Fibroblast of the conjunctiva (primary cell): ENCODE measurements at places on chromosomes 13 and 19.
A peak's percentile ranks its signal among the peaks of the same experiment; 100 is the strongest.

DNA sequence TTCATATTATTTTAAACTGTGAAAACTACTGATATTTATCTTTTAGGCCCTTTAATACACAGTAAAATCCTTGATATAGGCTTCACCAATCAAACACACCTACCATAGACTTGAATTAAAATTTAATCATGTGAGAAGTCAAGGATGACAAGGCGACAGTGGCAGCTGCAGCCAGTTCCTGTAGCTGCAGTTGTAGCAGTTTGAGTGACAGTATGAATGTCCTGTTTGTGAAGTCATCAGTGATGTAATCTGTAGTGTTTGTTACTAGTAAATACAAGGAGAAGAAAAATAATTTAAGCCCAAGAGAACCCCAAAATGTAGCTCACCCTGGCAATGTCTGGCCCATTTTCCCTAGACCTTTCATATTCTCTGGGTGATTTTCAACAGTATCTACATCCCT lies 897.0 kb downstream of the SLITRK6 start:
- no peak for DNase-seq

DNA sequence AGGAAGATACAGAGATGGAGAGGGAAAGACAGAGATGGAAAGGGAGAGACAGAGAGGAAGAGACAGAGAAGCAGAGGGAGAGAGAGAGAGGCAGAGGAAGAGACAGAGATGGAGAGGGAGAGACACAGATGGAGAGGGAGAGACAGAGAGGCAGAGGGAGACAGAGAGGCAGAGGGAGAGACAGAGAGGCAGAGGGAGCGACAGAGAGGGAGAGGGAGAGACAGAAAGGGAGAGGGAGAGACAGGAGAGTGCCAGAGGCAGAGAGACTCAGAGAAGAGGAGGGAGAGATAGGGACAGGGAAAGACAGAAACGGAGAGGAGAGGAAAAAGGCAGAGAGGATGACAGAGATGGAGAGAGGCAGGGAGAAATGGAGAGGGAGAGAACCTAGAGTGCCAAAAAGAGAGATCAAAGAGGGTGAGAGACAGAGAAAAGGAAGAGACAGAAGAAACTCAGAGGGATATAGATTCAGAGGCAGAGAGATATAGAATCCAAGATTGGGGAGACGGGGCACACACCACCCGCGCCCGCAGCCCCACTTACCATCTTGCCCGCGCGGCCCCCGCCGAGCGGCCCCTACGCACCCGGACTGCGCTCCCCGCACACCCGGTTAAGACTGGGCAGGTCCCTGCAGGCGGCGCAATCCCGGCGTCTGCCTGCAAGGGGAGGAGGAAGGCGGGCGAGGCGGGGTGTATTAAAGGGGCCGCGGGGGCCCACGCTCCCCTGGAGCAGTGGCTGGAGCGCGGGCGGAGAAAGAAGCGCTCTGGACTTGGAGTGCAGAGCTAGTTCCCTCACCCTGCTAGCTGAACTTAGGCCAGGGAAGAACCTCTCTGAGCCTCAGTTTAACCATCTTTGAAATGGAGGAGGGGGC lies 10.7 kb downstream of the TM6SF2 start:
- no peak for DNase-seq

DNA sequence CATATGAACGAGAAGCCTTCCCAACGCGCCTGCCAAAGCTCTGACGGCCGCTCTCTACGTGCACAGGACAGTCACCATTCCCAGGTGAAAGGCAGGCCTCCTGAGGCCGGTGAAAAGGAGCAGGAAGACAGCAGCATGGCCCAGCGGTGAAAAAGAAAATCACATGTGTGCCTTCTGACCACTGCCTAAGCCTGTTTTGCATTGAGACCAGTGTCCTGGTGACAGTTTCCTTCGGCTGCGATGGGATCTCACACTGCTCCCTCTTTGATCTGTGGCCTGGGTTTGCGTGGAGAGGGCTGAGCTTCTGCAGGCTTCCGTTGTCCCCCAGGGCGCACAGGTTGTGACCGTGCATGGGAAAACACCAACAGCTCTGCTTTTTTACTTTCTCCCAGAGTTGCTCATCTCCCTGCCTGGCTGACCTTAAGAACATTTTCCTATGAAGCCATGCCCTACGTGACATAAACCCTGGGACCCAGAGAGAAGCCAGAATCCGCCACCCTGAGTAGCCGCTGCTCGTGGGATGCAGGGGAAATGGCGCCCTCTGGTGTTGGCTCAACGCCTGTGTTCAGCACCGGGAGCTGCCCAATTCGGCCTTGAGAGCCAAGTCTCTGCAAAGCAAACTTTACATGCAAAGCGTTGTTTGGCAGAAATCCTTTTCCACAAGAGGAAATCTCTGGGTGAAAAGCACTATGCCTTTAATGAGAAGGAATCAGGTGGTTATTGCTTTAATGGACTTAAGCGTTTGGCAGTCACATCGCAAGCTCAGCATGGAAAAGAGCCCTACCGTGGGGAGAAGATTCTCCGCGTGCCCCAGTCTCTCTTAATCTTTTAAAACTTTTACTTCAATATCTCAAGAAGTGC lies 112.2 kb upstream of the GPR12 start:
- no peak for DNase-seq

DNA sequence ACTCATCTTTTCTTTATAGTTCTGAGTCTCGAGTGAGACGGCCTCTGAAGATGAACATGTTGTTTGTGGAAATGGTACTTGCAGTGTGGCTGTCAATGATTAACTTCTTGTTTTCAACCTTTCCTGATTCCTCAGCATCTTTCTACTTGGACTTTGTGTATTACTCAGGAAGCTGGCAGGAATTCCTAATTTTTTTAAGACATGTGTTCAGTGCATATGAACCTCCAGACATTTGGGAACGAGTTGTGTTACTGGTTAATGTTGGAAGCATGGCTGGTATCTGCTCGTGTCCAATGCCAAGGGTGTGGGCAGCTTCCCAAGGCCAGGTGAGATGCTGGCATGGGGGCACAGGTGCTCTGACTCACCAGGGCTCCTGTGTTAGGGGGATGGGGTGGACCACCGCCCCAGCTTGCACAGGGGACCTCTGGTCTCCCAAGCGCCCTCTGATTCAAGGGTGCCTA lies 61.1 kb upstream of the MCF2L start:
- no peak for DNase-seq

- DNase-seq, result no peak
Observed at GRCh38 chr19:10514211-10515145, 2.8 kb downstream of the S1PR5 start.

GRCh38 chr13:53921473-53921872 lies 892.9 kb downstream of the OLFM4 start:
- no peak for DNase-seq

GRCh38 chr19:30361721-30362120 lies 10.5 kb upstream of the ZNF536 start:
- DNase-seq, result no peak

- DNase-seq, result no peak
Observed at GRCh38 chr13:34411177-34411576, 530.9 kb upstream of the NBEA start.

- no peak for DNase-seq
Observed at GRCh38 chr19:29704562-29705558, 10.2 kb downstream of the C19orf12 start.

DNA sequence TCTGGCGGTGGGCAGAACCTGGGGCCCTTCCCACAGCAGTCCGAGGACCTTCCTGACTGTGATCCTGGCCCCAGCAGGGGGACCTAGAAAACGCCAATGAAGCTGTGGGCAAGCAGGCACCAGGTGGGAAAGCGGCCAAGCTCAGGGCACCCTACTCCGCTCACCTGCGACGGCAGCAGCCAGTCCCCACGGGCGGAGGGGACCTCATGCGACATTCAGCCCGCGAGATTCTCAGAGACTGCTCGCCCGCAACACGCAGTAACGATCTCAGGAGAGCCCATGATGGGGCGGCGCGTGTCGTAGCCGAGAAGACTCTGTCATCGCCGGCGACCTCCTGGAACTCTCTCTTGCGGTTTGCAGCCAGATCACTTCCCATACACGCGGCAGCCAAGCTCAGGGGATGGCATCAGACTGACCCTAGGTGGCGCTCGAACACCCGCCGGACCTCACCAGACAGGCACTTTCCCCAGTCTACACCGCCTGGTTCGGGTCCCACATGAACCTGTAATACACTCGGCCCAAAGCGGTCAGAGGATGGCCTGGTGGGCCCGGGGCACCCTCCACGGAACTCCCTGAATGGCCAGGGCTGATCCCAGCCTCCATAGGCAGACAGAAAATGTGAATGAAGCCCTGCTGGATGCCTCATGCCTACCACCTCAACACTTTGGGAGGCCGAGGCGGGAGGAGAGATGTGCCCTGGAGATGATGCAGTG lies 26.5 kb downstream of the MAN2B1 start:
- DNase-seq, result peak; percentile 48

- peak; percentile 72 for DNase-seq
Observed at GRCh38 chr19:18672606-18673337, 10.7 kb upstream of the CRTC1 start.

DNA sequence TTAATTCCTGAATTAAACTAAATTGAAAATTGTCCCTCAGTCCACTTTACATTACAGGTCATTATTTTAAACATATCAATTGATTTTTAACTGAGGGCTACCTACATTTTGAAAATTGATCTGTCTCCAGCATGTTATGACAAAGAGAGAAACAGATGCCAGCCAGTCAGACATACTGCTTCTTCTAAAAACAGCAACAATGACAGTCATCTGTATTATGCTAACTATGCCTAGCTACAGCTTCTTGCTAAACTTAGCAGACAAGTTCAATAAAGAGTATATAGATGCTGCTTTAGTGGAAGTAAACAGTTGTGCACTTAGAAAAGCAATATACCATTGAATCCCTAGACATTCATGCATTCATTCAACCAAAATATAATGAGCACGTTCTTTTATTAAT lies 48.6 kb upstream of the EEF1AKMT1 start:
- DNase-seq, result no peak

- DNase-seq, result no peak
Observed at GRCh38 chr19:58304255-58304654, 922 bp upstream of the ERVK3-1 start.

GRCh38 chr13:83221256-83221655 lies 661.0 kb downstream of the SLITRK1 start:
- DNase-seq, result no peak

- DNase-seq, result no peak
Observed at GRCh38 chr13:81791641-81792040, 1450.7 kb upstream of the SPRY2 start.

DNA sequence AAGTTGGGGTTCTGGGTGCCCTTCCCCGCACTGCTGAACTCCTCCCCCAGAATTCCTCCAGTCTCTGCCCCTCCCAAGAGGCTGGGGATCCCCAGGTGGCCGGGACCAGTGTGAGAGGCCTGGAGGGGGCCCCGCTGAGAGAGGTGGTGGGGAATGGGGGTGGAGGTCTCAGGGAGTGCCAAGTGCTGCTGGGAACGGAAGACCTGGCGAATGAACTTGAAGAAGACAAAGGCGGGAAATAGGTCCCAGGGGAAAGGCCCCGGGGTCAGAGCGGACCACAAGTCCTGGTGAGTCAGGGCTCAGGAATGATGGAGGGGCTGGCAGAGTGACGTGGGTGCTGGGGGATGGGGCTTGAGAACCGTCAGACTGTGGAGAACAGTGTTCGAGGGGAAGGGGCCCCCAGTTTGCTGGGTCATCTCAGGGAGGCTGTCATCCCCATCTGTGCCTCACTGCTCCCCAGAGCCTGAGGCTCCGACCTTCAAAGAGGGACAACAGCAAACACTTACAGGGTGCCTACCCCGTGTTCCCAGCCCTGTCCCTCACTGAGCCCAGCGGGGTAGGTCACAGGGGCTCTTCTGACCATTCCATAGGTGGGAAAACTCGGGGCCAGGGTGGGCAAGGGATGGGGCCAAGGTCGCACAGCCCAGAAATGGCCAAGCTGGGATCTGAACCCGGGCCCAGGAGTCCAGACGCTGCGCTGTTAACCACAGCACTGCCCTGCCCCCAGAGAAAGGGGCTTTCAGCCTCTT lies 16.0 kb upstream of the SEMA6B start:
- peak; percentile 96 for DNase-seq

DNA sequence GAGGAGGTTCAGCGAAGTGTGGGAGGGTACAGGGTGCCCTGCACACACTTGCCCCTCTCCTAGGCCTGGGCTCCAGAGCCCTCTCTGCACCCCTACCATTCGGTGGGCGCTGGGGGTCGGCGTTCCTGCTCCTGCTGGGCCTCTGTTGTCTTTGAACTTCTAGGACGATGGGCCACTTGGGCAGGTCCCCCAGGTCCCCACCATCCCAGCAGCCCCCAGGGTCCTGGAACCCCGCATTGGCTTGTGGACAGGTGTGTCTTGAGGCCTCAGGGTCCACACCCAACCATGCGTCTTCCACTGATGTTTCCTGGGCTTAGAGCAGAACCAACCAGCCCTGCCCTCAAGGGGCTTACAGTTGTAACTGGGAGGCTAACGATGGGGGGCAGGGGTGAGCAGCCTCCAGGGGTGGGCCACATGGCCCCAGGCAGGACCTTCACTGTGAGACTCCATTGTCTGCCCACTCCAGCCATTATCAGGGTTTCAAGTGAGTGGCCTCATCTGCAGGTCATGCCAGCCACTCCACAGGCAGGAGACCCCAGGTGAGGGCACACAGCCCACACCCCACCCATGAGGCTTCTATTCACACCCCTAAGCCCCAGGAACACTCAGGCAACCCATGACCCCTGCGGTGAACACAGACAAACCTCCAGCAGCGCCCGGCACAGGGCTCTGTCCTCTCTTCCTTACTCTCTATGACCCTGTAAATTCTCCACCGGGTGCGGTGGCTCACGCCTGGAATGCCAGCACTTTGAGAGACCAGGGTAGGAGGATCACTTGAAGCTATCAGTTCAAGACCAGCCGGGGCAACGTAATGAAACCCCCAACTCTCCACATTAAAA lies 2.0 kb upstream of the KLF16 start:
- no peak for DNase-seq

- no peak for DNase-seq
Observed at GRCh38 chr19:406971-407510, 1.9 kb downstream of the C2CD4C start.

DNA sequence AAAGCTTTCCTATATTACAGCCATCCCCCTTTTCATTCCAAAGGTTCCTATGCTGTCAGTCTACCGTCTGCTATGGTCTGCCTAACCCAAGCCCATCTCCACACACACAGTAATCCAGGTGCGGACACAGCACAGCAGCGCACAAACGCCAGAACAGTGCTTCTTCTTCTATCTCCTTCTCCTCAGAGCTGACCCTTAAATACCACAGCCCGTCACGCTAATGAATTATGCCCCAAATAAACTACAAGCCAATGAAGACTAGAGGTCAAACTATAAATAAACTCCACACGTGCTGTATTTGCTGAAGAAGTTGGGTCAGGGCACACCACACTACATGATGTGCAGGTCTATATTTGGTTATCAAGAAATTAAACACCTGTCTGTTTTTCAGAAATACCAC lies 71.8 kb downstream of the TBC1D4 start:
- no peak for DNase-seq

DNA sequence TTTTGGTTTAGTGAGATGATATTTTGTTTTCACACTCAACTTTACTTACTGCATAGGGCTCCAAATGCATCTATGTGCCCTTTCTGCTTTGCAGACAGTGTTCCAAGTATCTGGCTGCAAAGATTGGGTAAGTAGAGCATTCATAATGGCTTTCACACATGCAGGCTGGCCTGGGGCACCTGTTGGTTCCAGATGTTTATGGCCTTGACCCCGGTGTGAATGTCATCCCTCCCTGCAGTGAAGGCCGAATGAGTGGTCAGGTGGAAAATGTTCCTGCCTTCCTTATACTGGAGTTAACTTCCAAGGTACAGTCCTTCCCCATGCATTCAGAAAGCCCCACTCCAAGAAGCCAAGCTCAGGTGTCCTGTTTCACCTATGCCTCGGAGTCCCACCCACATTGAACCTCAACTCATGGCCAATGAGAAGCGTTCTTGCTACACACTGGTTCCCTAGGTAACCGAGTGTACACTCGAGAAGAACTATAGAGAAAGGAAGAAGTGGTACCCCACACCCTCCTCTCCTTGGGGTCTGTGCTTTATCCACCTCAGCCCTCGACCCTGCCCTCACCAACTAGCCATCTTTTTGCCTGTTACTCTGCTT lies 23.0 kb upstream of the ZNF536 start:
- no peak for DNase-seq
